NCI-H748 treated with DMSO at 0.1 percent for 48 hours (cell line): ENCODE measurements at places on chromosomes 3 and 15.

DNA sequence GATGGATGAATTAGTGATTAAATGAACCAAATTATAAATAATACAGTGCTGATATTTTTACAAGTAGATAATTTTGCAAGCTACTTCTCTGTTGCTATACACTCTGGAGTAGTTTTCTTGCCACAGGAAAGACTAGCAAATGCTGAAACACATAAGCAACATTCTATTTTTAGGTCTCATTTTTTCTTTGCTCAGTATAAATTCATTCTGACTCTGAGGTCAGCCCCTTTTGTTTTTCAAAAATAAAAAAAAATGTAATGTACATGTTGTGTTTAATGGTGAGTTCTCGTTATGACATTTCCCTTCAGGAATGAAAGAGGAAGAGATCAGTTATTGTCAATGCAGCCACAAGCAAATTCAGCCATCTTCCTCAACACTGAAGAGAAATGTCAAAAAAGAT is 24.9 kb downstream of the GJD2 start:
- DNase-seq = no peak

GRCh38 chr3:64048631-64049061 is 25.4 kb upstream of the PSMD6 start:
- DNase-seq = no peak

DNA sequence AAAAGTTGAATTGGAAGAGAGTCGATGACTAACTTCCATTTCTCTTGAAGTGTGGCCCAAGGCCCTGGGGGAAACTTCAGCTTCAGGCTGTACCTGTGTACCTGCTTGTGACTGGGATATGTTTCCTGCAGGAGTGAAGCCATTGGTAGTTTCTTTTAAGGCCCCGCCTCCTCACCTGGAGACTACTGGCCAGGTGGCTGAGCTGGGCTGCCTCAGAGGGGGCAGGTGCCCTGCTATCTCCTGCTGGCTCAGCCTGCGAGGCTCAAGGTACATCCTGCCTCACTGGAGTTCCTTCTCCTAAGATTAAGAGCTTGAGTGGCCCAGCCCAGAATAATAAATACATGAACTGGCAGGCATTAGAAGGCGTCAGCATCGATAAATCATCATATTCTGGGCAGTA is 121.6 kb upstream of the ROPN1 start:
- no peak for DNase-seq

DNA sequence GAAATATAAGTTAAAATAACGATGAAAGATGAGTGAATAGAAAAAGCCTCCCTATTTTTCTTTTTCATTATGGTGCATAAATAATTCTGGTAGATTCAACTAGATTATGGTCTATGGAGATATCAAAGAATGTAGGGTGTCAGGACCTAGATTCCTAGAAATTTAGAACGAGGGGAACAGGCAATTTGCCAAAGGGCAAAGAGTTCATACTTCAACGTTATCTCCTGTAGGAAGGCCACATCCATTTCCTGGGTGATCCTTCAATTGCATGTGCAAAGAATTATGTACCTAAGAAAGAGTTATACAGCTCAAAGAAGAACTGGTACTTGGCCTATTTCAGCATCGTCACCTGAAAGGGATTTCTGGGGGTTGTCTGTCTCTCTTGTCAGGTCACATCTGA is 351.8 kb downstream of the FOXP1 start:
- no peak for DNase-seq

DNA sequence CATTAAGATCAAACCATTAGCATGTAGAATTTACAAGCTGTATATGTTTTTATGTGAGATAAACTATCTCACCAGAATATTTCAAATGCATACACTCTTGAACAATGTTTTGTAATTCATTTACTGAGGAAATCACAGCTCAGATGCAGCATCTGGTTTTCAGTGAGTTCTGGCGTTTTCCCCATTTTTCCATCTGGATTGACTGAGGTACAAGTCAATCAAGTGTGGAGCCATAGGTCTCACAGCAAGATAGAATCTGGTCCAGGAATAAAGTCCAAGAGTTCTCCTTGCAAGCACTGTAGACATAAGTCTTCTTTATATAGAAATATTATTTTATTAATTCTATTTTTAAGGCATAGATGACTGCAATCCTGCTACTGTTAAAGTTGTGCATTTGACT is 219.3 kb downstream of the ZBBX start:
- DNase-seq = no peak

GRCh38 chr15:31358163-31358562 is 31.5 kb downstream of the KLF13 start:
- no peak for DNase-seq

DNA sequence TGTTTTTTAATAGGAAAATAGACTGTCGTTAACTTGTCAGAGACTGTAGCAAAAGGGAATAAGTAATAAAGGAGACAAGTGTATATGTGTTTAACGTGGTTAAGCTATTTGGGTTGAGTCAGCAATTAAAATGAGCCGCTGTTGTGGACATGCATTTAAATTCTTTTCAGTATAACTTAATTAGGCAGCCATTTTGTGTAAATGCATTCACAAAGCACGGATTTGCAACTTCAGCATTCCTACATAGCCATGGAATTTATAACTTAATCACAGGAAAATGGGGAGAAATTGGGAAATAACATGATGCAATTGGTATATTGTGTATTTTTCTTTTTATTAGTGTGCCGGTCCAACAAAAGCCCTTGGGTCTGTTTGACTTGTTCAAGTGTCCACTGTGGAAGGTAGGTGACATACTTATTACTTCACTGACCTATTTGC is 27.9 kb downstream of the USP3 start:
- DNase-seq = no peak

- DNase-seq = no peak
Measured at GRCh38 chr3:53571264-53571663, 76.9 kb downstream of the CACNA1D start.

DNA sequence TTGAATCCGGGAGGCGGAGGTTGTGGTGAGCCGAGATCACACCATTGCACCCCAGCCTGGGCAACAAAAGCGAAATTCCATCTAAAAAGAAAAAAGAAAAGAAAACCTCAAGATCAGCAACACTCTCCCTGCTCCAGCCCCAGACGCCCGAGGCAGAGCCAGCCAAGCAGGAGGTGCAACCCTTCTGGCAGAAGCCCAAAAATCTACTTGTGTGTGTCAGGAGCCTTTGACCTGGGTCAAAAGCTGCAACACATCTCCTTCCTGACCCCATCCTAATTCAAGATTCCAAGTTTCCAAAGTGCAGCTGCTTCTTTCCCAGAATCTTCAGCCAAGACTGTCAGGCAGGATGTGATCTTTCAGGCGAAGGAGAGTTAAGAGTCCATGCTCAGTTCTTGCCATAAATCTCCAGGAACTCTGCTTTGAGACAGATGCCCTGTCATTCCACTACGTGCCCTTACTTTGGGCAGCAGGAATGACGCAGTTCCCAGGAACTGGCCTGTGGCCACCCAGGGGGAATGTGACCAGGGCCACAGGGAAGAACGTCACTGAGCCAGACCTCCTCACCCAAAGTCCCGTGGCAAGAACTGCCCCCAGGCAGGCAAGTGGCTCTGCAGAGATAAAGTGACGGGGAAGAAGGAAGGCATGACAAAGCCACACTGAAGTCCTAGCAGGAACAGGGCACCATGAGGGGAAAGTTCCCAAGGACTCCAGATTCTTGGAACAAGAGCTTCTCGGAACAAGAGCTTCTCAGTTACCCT is 39.4 kb downstream of the SH3BP5 start:
- no peak for DNase-seq

DNA sequence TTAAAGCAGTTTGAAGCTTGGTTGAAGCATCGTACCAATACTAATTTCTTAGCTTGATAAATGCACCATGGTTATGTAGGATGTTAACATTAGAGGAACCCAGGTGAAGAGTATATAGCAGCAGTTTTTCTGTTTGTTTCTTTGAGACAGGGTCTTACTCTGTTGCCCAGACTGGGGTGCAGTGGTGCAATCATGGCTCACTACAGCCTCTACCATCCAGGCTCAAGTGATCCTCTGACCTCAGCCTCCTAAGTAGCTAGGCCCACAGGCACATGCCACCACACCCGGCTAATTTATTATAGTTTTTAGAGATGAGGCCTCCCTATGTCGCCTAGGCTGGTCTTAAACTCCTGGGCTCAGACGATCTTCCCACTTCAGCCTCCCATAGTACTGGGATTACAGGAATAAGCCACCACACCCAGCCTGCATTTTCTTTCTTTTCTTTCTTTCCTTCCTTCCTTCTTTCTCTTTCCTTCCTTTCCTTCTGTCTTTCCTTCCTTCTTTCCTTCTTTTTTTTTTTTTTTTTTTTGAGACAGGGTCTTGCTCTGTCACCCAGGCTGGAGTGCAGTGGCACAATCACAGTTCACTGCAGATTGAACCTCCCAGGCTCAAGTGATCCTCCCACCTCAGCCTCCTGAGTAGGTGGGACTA is 6.1 kb downstream of the PEAK1 start:
- DNase-seq = no peak

- DNase-seq = no peak
Measured at GRCh38 chr15:38174691-38175090, 77.9 kb upstream of the SPRED1 start.

DNA sequence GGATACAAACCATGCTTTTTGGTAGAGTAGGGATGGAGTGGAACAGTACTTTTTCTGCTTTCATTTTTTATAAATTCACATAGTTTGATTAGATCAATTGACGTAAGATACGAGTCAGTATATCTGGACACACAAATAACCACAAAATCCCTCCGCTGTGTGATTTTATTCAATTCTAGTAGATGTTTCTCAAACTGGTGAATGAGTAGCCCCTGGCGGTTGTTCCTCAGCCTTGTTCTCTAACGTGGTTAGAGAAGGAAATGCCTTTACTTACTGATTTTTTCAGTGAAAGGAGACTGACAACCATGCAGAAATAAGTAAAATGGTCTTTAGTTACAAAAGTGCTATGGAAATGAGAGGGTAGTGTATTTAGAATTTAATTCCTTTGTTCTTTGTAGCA is 161.0 kb downstream of the TCF12 start:
- DNase-seq = no peak

DNA sequence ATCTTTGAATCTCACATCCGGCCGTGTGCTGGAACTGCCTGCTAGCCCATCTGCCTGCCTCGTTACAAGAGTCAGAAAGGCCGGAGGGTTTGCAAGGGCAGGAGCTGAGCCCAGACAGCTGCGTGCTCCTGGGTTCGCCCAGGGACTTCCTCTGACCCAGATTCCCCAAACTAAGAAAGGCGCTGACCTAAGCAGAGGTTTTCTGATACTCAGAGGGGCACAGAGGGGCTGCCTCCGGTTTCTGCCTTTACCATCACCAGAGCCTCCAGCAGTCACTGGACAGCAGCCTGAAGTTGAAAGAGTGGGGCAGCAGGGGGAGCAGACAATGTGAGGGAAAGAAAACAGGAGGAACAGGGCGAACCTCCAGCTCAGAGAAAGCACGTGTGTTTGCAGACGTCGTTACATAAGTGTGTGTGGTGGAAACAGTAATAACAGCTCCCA is 33.4 kb upstream of the RAD18 start:
- DNase-seq = no peak

DNA sequence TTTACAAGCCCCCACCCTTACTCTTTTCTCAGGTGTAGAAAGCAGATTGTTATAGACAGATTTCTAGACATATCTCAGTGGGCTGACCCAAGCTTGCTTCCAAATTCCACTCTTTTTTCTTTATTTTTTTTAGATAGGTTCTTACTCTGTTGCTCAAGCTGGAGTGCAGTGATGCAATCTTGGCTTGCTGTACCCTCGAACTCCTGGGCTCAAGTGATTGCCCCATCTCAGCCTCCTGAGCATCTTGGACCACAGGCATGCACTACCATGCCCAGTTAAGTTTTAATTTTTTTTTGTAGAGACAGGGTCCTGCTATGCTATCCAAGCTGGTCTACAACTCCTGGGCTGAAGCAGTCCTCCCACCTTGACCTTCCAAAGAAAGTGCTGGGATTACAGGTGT is 53.5 kb upstream of the ADAMTS9 start:
- no peak for DNase-seq

- no peak for DNase-seq
Measured at GRCh38 chr3:127955728-127956127, 40.7 kb downstream of the KBTBD12 start.

GRCh38 chr3:111603679-111604078 is 8.5 kb upstream of the ZBED2 start:
- no peak for DNase-seq

DNA sequence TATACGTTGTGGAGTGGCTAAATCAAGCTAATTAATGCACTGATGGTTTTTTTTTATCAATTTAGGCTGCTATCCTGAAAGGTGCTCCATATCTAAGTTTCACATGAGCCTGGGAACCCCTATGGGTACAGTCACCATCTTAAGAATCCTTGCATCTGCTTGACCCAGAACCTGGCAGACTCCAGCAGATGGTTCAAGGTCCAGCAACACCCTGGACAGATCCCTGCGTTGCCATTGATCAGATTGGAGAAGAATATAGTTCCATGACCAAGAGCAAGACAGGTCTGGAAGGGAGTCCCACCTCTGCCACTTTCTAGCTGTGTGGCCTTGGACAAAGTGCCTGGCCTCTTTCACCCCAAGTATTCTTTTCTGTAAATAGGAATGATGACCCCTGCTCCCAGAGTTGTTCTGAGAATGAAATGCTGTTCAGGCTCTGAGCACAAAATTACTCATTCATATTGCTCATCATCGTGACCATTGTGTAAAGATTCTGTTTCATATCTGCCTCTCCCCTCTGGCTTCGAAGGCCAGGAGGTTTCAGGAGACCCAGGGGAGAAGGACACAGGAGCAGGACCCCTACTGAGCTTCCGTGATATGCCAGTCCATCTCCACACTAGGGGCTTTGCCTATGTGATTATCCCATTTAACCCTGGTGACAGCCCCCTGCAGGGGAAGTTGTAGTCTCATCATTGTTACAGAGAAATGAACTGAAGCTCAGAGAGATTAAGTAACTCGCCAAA is 30.0 kb upstream of the TSEN2 start:
- no peak for DNase-seq

DNA sequence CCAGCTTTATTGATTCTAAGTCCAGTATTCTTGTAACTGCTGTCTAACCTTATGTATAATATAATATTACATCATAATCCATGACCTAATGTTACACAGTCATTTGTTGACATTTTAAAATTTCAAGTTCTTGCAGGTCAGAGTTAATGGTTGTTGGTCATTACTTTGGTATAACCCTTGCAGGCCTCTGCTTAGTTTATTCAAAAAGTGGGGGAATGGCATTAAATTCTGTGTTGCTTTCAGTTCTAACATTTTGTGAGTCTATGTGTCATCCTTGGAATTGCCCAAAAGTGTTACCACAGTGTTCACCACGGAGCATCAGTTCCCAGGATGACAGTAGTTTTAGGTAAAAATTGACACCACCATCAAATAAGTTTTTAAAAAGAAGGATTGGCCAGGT is 174.8 kb upstream of the BCL6 start:
- no peak for DNase-seq
